ENCODE measurements at places on chromosomes 11 and 22.

- no peak for DNase-seq
Observed at GRCh38 chr11:16750417-16750816, 12.0 kb downstream of the C11orf58 start.

DNA sequence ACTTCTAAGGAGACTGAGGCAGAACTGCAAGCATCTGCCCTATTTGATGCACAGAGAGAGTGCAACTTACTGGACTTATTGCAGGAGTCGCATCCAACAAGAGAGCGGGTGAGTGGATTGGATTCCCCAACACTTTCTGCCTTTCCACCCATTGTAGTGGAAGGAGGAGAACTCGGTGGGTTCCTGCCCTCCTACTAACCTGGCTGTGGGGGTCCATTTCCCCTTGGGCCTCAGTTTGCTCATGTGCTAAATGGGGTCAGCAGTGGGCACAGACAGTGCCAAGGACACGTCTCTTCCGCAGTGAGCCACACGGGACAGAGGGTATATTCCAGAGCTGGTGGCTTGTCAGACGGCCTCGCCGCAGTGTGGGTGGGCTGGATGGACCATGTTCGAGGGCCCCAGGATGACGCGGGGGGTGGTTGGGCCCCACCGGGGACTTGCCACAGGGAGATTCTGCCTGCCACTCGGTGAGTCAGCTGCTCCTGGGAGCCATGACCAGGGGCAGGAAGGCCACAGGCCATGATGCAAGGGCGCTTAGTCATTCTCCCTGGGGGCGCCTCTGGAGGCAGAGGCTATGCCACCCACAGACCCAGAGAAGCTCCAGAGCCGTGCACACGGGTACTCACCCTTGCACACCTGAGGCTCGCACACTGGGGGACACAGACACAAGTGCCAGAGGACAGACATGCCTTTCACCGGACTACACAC lies 8.2 kb downstream of the ALX4 start:
- no peak for DNase-seq

DNA sequence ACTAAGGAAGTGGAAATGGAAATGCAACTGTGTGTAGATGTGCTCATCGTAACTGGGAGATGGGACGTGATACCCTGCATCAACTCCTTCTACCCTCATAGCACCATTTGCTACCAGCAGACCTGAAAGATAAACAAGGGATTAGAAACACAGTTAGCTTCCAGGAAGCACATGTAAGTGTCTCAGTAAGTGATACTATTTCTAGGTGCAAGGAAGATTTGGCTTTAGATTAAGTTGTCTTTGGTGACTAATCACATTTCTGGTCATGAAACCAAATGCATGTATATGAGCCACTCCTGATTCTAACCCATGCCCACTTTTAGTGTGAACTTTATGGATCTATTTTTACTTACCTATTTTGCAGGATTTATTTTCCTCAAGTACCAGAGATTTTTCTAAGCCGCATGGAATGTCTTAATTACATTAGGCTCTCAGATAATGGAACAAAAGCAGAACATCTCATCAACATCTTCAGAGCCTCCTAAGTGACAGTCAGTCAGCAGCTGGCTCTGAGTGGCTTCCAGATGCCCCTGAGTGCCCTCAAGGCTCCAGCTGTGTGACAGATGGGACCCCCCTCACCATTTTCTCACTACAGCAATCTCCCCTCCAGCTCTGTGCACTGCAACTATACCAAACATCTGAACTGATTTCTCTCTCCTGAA lies 21.2 kb downstream of the SLC5A12 start:
- DNase-seq, result no peak

GRCh38 chr11:2536440-2536989 lies 91.7 kb downstream of the KCNQ1 start:
- no peak for DNase-seq

DNA sequence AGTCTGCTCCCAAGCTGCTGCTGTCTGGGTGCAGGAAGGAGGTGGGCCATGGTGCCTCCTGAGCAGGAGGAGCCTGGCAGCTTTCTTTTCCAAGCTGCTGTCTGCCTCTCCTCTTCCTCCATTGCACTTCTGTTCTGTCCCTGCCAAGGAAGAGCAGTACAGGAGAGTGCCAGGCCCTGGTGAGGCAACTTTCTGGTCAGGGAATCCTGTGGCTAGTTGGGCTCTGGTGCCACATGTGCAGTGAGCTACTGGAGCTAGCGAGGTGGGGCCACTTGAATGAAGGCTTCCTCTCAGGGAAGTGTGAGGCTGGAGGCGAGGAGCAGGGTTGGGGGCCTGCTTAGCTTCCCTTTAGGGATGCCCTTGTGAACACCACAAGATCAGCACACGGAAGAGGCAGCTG lies 90.0 kb downstream of the TSPAN18 start:
- DNase-seq, result no peak

DNA sequence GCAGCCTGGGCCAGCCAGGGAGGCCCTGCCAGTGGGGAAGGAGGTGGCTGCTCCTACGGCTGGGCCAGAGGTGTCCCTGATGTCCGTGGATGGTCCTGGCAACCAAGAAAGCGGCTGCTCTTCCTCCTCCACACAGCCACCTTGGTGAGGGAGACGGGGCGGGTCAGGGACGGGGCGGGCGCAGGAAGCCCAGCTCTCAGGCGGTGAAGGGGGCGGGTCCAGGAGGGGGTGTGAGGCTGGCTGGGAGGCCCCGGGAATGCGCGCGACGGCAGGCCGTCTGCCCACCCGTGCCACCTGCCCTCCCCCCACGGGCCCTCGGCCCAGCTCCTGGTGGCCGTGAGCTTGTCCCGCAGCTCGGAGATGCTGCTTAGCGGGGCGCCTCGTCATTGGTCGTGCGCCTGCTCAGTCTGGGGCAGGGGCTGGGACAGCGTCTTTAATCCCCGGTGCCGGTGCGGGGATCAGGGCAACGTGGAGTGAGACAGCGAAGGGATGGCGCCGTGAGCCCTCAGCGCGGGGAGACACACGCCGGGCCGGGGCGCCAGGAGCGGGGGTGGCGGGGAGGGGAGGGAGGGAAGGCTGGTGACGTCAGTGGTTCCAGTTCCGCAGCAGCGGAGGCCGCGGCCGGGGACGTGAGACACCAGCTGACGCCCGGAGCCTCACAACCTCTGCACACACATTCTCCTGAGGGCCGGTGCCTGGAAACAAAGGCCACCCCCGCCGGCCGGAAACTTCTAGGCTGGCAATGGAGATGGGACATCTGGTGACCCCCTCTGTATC lies 6.7 kb upstream of the BRSK2 start:
- peak; percentile 63 for DNase-seq

GRCh38 chr11:103581760-103582159 lies 454.7 kb upstream of the DDI1 start:
- DNase-seq, result no peak

GRCh38 chr11:122843281-122844141 lies 5.2 kb downstream of the CRTAM start:
- no peak for DNase-seq

DNA sequence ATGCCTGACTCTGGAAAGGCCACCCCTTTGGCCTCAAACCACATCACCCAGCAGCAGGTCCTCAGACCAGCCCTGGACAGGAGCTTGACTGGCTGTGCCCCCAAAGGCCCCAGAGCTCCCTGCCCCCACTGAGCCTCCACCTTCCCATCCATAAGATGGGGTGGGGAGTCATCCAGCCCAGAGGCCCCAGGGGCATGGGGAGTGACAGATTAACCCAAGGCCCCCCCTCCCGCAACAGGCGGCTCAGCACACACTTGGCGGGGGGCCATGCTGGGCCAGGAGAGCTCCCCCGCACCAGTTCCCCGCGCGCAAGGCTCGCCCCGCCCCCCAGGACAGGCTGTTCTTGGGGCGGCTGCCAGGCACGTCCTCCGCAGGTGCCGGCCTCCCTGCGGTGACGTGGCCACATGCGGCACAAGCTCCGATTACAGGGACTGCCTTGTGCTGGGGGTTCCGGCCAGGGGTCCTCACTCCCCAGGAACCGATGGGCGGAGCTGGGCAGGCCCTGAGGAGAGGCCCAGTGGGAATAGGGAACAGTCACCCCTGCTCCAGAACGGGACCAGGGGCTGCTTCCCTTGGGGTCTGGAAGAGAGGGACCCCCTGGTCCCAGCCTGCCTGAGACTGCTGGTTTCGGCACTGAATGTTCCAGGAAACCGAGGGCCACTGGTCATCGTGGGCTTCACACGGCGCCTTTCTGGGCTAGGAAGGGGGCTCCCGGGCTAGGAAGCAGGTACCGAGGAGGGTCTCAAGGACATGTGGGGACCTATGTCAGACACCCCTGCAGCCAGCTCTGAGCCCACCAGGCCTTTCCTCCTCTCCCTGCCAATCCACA lies 5.1 kb upstream of the CDKN1C start:
- DNase-seq, result no peak

GRCh38 chr11:117300773-117301172 lies 9.6 kb downstream of the BACE1-AS start:
- DNase-seq, result peak; percentile 45

DNA sequence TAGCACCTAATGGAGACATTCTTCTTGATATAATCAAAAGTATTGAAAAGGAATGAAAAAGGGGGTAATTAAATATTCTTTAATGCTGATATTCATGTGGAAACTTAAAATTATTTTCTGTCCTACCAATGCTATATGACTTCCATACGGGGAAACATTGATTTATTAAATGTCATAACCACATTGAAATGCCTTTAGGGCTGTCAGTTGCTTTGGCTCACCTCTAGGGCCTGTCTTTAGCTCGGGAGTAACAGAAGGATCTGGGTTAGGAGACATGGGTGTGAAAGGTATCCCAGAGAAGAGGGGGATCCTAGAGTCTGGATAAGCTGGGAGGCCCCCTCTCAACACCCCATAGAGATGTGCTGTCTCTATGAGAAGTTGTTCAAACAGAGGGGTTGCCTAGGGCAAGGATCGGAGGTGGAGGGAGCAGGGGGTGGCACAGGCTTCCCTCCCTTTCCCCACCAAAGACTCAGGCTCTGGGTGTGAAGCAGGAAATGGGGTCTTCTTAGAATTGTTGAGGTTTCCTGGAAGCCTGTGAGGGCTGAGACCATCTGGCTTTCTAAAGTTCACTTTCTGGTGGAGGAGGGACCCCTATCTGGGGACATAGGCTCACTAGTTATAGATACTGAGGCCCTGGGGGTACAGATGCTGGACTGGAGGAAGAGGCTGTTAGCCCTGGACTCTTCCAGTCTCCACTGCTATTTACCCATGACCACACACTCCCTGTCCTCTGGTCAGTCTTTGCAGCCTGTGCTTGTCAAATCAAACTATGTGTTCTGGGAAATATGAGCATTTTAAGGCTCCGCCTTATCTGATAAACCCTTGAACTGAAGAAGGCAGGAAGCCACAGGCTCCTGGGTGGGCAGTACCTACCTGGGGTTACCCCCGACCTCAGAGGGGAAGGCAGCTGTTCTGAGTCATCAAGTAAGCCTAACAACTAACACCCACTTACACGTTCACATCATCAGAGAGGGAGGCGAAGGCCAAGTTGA lies 55.8 kb upstream of the RRAS2 start:
- DNase-seq, result no peak

- DNase-seq, result no peak
Observed at GRCh38 chr22:39236321-39237317, 8.2 kb downstream of the PDGFB start.

DNA sequence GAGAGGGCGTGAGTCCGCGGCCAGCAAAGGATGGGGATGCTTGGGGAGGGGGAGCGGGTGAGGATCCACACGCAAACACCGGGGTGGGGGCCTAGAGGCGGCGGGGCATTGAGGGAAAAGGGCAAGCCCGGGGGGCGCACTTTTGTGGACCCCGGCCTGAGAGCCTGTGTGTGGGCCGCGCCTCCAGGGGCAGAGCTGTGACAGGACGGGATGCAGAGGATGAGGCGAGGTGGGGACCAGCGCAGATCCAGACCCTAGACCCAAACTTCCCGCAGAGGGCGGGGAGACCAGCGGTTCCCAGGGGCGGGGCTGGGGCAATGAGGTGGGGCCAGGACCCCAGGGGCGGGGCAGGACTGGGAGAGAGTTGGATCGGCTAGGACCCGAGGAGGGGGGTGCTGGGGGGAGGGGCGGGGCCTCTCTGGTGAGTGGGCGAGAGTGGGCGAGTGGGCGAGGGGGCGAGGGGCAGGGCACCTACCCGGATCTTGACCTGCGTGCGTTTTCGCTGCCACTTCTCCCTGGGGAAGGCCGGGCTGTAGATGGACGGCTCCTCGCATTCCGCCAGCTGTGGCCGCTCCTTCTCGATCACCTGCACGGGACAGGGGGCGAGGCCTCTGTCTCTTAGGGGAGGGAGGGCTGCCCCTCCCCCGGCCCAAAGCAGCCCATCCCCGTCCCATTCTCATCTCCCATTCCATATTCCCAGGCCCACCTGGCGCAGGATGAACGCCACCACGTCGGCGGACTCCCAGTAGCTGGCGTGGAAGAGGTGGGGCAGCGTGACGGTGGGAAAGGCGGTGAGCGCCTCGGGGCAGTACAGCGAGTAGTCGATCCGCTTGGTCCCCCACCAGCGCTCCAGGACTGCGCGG lies 10.6 kb downstream of the PITPNM1 start:
- no peak for DNase-seq

- no peak for DNase-seq
Observed at GRCh38 chr22:36838119-36839030, 21.5 kb upstream of the PVALB start.

GRCh38 chr11:118606157-118606843 lies 1.1 kb upstream of the PHLDB1 start:
- DNase-seq, result no peak

DNA sequence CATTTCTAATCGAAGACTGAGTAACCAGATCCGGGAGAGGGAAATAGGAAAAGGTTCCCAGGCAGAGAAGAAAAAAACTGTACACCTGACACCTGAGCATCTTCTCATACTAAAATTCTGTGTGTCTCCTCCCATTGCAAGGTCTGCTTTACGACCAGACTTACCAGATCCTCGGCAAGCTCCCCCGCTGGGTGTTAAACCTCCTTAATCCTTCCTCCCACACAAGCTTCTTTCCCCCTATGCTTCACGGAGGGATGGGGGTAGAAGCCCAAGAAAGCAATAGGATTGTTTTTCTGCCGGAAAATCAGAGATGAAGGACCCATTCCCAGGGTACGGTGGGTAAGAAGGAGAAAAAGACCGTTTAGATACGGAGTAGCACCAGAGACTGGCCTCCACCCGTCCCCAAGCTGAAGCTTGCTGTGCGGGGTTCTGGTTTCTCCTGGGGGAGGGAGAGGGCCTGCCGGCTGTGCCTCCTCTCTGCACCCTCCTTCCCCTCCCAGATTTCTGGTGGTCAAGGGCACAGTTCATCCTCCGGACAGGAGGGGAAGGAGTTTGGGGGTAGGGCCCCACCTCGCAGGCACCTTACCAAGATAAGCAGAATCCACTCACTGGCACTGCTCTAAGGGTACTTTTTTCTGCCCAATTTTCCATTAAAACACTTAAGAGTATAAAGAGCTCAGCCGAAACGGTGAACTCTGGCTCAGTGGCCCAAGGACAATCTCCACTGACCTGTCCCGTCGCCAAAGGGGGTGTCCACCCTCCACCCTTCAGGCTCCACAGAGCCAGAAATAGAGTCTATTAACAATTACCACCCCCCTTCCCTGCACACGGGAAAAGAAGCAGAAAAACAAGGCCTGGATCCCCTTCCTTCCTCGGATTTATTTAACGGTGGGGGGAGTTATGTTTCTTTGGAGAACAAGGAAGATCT lies 1.2 kb downstream of the TOB2 start:
- DNase-seq, result no peak

All from occipital lobe (tissue), 3 donors.